ENCODE measurements at places on chromosomes 4 and X. TPM values are rescaled to one million over a fixed set of nuclear protein-coding genes. Genes with fewer than 3 reads are reported as not detected.

The PCDH19 gene
- not detected for total RNA-seq

The PRR32 gene
- not detected for total RNA-seq

The PRSS12 gene
- not detected for total RNA-seq

The TBC1D25 gene
- total RNA-seq: 9.5 TPM

The CEP135 gene
- 11.5 TPM for total RNA-seq

The IL2RG gene
- 19.7 TPM for total RNA-seq

All from K562 (cell line).